ENCODE measurements at places on chromosomes 2 and 18. TPM values are rescaled to one million over a fixed set of nuclear protein-coding genes. Genes with fewer than 3 reads are reported as not detected.

HOXD13 gene
- total RNA-seq, result not detected

IMMT gene
- total RNA-seq, result 40.6 TPM

FSHR gene
- total RNA-seq, result not detected

FIGLA gene
- not detected for total RNA-seq

APLF gene
- total RNA-seq, result 10.0 TPM

SERPINB10 gene
- 3.9 TPM for total RNA-seq

PARD6G gene
- total RNA-seq, result 12.5 TPM

STPG4 gene
- not detected for total RNA-seq

RPIA gene
- total RNA-seq, result 14.0 TPM

FAM117B gene
- total RNA-seq, result 7.1 TPM

TGOLN2 gene
- 48.3 TPM for total RNA-seq

NPAS2 gene
- total RNA-seq, result 6.3 TPM

DNA sequence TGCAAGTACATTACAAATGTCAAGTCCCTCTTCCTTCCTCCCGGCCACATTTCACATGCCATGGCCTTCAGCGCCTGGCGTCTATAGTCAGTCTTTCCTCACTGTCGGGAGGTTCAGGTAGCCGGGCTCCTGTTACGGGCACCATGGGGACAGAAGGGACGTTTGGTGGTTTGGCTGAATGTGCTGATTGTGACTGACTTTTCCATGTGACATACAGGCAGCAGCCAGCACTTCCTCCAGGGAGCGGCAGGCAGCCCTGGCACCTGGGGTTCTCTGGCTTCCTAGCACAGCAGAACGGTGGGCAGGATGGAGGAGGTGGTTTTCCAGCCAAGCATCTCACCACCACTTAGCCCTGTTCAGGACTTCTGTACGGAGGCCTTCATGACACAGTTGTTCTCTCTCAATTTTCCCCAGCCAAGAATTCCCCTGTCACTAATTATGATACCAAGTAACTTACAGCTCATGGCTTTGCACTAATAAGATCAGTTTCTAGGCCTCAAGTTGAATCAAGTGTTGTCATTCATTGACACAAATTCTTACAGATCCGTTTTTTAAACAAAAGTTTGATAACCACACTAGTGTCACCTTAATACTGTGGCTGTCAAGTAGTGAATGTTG is 83.9 kb upstream of the REV1 start:
- no peak for DNase-seq

GRCh38 chr2:179344280-179344964 is 79.8 kb upstream of the SESTD1 start:
- no peak for DNase-seq

DNA sequence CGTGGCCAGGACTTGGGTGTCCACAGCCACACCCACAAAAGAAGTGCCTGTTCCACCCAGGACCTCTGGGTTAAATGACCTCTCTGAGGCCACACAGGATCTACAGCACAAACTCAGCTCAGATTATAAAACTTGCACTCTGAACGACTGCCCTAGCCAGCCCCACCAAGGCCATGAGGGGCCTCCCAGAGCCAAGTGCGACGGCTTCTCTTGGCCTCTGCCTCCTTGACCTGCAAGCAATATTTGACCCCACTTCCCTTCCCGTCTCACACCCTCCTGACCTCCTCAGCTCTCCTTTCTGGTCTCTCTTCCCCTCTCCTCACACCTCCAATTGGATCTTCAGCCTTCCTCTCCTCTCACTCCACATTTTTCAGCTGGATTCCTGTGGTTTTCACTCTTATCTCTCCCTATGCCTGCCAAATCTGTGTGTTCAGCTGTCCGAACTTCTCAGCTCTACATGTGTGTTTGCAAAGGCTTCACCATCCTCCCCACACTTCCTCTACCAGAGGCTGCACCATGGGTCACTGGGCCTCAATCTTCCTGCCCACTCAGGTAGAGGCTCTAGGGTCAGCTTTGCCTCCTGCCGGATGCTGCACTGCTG is 25.3 kb upstream of the STEAP3 start:
- DNase-seq, result no peak

GRCh38 chr18:50656396-50656795 is 96.5 kb downstream of the MAPK4 start:
- no peak for DNase-seq

GRCh38 chr18:76875390-76876325 is 53.3 kb downstream of the ZNF236 start:
- DNase-seq, result no peak

DNA sequence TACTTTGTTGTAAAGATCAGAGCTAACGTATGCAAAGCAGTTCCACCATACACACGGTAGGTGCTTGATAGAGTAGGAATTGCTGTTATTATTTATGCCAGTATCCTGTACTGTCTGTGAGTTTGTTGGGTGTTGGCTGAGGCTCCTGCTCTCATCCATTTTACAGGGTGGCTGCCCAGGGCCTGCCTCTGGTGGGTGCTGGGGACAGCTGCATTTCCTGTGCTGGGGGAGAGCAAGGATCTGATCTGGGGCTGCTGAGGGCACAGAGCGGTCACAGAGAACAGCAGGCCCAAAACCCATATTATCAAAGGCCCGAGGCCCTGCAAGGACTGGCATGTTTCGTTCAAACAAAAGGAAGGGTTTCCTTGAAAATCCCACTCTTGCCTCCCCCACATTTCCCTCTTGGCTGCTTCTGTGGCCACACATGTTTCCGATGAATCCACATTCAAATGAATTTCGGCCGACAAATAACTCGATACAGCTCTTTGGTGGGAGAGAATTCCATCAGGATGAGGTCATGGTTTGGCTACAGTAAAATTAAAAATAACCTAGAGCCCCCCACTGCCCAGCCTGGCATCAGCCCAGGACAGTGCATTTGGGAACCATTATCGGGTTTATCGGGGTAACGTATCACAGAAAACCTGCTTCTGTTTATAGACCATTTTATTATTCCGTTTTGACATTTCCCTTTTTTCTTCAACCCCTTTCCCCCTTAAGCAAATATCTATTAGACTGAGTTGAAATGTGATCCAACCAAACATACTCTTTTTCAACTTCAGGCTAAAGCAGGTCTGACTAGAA is 143.4 kb downstream of the CYRIA start:
- peak; percentile 70 for DNase-seq

DNA sequence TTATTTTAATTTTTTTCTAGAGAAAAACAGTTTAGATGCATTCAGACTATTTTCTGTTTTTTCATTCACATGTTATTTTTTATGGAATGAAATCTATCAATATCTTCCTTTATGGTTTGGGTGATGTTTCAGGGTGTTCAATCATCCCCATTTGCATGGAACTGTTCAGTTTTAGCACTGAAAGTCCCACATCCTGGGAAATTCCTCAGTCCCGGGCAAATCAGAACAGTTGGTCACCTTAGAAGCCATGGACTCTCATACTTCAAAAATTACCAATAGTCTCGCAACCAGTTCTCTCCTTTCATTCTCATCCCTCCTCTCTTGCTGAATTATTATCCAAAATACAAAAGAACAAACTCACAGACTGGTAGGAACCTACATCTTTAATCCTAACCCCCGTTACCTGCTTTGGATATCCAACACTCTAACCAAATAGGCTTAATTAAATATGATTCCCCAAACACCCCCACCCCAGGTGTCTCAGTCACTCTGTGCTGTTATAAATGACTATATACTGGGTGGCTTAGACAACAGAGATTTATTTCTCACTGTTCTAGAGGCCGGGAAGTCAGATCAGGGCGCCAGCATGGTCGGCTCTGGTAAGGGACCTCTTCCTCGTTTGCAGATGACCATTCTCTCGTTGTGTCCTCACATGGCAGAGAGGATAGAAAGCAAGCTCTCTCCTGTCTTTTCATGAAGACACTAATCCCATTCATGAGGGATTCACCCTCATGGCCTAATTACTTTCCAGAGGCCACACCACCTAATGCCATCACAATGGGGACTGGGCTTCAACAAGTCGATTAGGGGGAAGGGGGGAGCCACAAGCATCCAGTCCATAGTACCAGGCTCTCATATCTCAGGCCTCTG is 57.7 kb upstream of the SLC1A4 start:
- DNase-seq, result no peak

GRCh38 chr18:12772111-12772510 is 69.3 kb downstream of the PSMG2 start:
- DNase-seq, result no peak

GRCh38 chr2:22281033-22281432 is 1103.9 kb upstream of the KLHL29 start:
- no peak for DNase-seq

GRCh38 chr2:161307676-161308075 is 549 bp upstream of the PSMD14 start:
- DNase-seq, result peak; percentile 30

GRCh38 chr2:122707224-122707824 is 951.9 kb downstream of the TSN start:
- DNase-seq, result no peak

DNA sequence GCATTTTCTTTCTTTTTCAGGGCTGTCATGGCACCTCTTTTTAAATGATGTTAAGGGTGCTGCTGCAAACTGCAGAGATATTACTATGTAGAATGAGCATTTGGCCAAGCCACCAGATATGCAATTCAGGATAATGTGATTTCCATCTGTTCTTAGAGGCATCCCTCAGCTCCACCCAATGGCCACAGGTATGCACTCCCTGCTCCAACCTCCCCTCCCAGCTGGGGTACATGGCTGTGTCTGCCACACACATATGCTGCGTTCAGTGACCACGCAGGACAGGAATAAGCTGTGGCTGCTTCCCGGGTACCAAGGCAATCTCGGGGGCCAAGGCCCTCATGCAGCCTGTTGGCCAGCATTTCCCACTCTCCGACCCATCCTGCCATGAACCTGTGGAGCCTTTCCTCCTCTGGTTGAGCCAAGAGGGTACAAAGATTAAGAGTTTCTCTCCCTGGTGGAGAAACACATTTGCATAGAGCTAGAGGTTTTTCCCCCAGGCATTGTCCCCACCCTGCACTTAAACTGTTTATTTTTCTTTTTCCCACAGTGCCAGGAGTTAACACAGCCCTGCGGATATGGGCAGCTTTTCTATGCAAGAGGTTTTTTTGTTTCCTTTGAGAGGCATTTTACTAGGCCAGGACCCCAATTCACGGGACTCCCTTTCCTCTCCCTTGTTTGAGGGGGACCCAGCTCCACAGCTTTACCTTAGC is 147.0 kb downstream of the GCA start:
- no peak for DNase-seq

GRCh38 chr2:24576146-24576545 is 85.1 kb downstream of the NCOA1 start:
- DNase-seq, result no peak

DNA sequence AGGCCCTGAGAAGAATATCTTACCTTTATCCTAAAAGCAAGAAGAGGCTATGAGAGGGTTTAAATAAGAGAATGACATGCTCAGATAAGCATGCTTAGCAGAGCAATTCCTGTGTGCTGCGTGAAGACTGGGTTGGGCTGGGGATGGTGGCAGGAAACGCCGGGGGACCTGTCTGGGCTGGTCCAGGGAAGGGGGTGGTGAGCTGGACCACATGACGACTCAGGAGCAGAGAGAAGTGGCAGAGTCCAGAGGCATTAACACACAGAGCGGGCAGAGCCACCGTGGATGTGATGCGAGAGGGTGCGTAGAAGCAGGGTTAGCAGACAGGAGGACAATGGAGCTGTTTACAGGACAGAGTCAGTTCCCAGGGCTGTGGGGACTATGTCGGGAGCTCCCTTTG is 84.5 kb downstream of the ZBTB7C start:
- no peak for DNase-seq

DNA sequence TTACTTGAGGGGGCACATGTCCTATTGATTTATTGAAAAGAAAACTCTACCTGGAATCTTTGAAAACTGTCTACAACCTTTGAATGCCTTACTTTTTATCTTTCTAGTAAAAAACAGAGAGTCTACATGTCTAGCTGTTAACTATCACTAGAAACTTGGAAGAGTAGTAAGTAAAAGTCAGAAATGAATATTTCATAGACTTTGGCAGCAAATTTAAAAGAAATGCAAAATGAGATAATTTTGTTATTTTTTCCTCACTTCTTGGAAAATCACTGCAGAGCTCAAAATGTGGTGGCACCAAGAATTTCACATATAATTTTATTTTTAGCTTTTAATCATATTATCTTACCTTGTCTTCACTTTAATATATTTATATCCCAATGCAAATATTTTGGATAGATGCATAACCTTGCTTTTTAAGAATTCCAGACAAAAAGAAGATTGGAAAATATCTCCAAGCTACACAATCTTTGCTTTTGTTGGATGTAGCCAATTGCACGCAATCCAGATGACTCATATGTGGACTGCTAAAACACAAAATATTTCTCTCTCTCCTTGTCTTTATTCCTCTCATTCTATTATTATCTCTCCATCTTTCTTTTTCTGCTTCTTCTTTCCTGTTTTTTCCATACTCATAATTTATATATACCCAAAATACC is 92.2 kb upstream of the DSEL start:
- DNase-seq, result peak; percentile 15

GRCh38 chr2:152518641-152519580 is 183.9 kb downstream of the FMNL2 start:
- DNase-seq, result no peak

- no peak for DNase-seq
Observed at GRCh38 chr2:96891591-96892333, 21.9 kb upstream of the SEMA4C start.

DNA sequence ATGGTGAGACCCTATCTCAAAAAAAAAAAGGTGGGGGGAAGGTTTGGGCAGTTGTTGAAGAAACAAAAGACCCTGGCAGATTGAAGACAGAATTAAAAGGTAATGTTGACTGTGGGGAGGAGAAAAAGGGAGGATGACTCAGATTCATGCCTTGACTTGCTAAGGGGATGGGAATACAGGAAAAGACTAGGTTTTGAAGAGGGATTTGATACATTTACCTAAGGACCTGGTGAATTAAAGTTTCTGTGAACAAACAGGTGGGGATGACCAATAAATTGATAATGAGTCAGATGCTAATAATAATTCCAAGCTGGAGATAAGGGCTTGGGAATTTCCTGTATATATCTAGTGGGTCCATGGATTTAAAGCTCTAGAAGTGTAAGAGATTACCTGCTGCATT is 27.6 kb downstream of the TTR start:
- no peak for DNase-seq

- DNase-seq, result no peak
Observed at GRCh38 chr2:38123911-38124310, 48.0 kb upstream of the CYP1B1 start.

GRCh38 chr2:36589230-36589630 is 8.7 kb downstream of the FEZ2 start:
- no peak for DNase-seq

GRCh38 chr2:223585666-223586065 is 16.5 kb downstream of the SCG2 start:
- DNase-seq, result no peak

DNA sequence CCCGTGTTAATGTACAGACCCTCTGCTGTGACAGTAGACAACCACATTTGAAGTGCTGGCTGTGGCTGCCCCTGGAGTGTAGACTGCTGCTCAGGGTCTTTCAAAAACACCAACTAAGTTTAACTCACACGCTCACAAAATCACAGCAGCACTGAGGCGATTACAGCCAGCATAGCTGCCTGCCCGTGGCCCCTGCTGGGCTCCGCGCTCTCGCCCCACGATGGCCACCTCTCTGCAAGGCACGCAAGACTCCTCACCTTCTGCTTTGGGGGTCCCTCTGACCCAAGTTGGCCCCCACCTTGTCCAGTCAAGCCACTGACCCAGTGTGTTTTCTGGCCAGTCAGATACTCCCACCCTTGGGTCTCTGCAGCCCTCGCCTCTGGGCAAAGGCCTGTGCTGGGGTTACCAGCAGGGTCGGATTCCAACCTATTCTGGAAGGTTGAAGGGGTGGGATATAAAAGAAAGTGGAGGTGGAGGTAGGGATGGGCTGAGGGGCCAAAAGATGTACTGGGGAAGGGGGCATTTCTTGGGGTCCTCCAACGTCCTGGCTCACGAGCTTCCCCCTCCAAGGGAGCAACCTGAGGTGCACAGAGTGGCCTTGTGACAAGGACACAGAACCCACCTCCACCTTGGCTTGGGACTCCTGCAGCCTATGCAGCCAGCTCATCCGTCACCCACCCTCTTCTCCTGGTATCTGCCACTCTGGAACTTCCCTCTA is 2.9 kb upstream of the B3GNT7 start:
- DNase-seq, result no peak
